Endodermal cell (in vitro differentiated cells): ENCODE measurements at places on chromosomes 12 and 14.

DNA sequence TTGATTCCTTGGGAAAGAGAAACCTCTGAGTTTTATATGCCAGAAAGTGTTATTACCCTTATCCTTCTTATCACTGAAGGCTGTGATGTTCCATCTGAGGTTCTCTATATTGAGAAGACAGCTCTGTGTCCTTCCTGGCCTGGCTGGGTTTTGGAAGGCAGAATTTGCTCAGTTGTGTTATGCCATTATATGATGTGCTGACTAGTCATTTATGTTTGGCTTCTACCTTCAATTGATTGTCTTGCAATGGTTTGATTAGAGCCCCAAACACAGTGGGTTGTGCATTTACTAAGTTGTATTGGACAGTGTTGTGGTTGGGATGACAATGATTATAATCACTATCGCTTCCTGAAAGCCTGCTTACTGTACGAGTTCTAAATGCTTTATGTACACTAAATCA lies 265.7 kb downstream of the SNAPC1 start:
- DNase-seq = no peak

DNA sequence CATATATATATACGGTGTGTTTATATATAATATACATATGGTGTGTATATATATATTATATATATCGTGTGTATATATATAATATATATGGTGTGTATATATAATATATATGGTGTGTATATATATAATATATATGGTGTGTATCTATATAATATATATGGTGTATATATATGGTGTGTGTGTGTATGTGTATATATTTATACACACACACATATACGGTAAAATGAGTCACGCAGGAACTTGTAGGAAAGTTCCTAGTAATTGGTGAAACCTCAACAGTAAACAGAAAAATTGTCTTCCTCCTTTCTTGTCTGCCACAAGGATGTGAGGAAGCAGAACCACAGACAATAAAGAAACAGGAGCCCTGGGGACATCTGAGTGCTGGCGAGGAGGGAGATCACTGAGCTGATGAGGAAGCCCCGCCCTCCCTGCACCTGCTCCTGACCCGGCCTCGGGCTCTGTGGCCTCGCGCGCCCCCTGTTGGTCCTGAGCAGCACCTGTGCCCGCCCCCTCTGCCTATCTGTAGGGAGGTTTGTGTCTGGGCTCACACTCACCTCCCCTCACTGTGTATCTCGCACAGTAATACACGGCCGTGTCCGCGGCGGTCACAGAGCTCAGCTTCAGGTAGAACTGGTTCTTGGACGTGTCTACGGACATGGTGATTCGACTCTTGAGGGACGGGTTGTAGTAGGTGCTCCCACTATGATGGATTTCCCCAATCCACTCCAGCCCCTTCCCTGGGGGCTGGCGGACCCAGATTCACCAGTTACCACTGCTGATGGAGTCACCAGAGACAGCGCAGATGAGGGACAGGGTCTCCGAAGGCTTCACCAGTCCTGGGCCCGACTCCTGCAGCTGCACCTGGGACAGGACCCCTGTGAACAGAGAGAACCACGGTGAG lies 1079.4 kb downstream of the TMEM121 start:
- peak; percentile 44 for DNase-seq

- DNase-seq = peak; percentile 88
These were observed 29.0 kb downstream of the PEBP1 start for GRCh38 chr12:118164798-118165486.

DNA sequence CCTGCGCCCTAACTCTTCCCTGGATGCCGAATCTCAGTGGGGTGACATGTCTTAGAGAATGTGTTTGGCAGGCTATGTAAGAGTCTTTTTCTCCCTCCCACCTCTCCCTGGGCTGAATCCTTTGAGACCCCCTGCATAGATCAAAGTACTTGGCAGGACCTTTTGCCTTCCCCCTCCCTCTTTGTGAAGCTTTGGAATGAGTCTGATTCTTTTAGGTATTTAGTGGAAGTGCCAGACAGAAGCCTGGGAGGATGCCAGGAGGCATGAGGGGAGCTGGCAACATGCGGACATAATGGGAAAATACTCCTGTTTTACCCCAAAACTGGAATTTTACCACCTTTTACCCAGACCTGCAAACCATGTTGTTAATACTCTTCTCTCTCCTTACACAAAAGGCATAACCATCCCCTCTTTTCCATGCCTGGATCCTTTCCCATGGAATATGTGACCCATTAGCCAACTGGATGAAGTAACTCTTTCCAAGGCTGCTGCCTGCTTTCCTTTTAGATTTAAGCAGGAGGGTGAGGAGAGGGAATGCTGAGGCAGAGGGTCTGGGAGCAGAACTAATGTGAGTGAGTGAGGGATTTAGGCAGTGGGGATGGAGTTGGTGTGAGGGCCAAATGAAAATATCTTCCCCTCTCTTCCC lies 41.7 kb downstream of the TTLL5 start:
- peak; percentile 70 for DNase-seq

- no peak for DNase-seq
These were observed 69.5 kb upstream of the DIO3 start for GRCh38 chr14:101491841-101492240.

- no peak for DNase-seq
These were observed 130.9 kb downstream of the C12orf75 start for GRCh38 chr12:105461271-105461943.

DNA sequence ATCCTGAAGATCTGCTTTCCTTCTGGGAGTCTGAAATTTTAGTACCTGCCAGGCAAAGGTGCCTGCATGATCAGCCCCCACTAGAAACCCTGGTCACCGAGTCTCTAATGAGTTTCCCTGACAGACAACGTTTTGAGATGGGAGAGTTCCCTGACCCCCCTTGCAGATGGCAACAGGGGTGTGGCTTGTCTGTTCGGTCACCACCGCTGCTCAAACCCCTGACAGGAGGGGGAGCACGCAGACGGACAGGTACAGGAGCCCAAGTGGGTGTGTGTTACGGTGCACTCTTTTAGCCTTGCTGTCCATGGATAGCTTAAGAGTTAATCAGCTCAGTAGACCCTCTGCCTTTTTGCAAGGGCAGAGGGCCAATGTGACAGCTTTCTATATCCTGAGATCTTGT lies 19.3 kb upstream of the CDKN3 start:
- DNase-seq = peak; percentile 69

DNA sequence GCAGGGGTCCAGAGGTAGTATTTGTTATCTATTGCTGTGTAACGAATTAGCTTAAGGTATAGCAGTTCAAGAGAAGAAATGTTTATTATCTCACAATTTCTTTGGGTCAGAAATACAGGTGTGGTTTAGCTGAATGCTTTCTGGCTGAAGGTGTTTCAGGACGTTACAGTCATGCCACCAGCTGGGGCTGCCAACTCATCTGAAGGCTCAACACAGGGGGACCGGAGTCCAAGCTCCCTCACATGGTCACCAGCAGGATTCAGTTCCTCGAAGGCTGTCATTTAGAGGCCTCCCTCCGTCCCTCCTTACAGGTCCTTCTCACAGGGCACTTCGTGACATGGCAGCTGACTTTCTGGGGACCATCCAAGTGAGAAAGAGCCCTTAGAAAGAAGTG lies 37.5 kb upstream of the SINHCAF start:
- DNase-seq = peak; percentile 67

DNA sequence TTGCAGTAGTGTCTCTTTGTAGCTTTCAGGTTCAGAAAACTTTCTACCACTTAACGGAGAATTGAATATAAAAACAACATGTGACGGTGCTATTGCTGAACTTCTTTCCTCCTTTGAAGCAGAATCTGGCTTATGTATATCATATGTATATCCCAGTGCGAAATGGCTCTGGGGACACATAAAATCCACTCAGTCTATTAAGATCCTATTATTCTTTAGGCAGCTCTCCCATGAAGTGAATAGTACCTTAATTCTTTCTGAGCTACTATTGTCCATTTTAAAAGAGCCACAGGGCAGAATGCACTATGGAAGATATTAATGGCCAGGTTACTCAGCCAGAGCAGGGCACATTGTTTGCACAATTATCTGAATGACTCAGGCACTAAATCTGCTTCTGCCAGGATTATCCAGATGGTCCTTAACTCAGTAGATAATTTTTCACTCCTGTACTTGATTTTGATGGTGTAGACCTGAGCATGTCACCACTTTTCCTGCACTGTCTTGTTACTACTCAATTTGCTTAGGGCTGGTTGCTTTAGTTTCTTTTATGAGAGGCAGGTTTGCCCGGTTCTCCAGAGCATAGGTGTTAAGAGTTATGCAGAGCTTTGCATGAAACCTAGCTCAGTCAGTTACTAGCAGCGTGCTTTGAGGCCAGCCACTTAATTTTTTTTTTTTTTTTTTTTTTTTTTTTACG lies 5.5 kb downstream of the CNTN1 start:
- no peak for DNase-seq

GRCh38 chr12:90514325-90514724 lies 440.7 kb downstream of the CCER1 start:
- no peak for DNase-seq

DNA sequence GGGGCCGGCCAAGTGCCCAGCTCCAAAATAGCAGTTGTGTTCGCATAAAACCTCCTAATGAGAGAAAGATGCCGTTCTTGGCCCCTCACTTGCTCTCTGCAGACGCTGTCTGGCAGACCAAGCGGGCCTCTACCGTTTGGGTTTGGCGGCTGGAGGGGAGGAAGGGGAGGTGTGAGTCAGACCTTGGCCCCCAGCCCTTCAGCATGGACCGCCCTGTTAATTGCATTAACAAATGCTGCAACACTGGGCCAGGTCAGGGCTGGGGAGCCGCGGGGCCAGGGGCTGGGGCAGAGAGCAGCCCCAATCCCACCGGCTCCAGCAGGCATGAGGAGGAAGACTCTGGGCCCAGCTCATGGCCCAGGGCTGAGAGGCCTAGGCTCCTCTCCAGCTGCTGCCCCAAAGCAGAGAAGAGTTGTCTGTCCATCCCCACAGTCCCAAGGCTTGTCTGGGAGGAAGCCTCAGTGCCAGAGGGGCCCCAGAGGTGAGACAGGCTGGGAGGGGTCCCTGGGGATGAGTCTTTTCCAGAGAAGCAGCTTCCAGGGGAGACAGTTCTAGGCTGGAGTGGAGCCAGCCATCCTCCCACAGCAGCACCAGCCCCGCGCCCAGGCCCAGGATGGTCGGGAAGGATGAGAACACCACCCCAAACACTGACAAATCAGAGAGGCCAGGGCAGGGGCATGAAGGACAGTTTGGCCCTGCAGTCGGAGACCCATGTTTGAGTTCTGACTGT lies 16.9 kb downstream of the LTBP2 start:
- DNase-seq = no peak

DNA sequence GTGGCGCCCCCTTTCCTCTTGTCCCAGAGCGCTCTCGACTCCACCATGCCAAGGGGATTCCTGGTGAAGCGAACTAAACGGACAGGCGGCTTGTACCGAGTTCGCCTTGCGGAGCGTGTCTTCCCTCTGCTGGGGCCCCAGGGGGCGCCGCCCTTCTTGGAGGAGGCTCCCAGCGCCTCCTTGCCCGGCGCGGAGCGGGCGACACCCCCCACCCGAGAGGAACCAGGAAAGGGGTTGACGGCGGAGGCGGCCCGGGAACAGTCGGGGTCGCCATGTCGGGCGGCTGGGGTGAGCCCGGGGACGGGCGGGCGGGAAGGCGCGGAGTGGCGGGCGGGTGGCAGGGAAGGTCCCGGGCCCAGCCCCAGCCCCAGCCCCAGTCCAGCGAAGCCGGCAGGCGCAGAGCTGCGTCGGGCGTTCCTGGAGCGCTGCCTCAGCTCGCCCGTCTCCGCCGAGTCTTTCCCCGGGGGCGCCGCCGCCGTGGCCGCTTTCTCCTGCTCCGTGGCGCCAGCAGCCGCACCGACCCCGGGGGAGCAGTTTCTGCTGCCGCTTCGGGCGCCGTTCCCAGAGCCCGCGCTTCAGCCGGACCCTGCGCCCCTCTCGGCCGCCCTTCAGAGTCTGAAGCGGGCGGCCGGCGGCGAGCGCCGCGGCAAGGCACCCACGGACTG lies 376 bp downstream of the INSM2 start:
- DNase-seq = no peak

- peak; percentile 26 for DNase-seq
These were observed 159.5 kb downstream of the KIF26A start for GRCh38 chr14:104297721-104298401.

GRCh38 chr12:14260011-14260993 lies 105.2 kb upstream of the ATF7IP start:
- DNase-seq = peak; percentile 98

- no peak for DNase-seq
These were observed 162.0 kb upstream of the LMNTD1 start for GRCh38 chr12:25715102-25715501.

DNA sequence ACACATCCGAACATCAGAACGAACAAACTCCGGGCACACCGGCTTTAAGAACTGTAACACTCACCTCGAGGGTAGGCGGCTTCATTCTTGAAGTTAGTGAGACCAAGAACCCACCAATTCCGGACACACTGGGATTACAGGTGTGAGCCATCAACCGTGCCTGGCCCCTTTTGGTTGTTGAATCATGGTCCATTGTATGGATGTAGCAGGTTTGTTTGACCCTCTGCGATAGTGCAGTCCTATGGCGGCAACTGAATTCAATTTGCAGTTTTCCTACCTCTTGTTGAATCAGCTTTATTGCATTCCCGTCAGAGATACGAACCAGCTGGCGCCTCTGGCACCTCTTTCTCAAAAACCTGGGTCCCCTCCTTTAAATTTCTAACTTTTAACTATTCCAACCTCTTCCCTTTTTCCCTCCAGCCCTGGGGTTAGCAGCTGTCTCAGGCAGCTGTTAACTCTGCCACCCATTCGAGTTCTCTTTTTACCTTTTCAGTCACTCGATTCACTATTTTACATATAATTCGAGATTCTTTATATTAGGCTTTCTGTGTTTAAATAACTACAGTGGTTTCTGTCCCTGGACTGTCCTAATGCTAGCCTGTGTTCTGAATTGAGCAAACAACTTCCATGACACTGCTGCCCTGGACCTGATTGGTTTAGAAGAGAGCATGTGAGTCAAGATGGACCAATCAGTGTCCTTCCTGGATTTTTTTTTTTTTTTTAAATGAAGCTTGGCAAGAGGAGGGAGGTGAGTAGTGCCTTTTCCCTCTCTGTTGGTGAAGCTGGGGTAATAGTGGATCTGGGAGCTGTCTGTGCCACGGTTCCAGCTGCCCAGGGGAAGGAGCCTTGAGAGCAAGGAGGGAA lies 261.5 kb downstream of the PCNX1 start:
- no peak for DNase-seq

- DNase-seq = no peak
These were observed 24.8 kb downstream of the GOLGA3 start for GRCh38 chr12:132803888-132804287.
